ENCODE measurements at places on chromosomes 7 and 10. TPM values are rescaled to one million over a fixed set of nuclear protein-coding genes. Genes with fewer than 3 reads are reported as not detected.

DNA sequence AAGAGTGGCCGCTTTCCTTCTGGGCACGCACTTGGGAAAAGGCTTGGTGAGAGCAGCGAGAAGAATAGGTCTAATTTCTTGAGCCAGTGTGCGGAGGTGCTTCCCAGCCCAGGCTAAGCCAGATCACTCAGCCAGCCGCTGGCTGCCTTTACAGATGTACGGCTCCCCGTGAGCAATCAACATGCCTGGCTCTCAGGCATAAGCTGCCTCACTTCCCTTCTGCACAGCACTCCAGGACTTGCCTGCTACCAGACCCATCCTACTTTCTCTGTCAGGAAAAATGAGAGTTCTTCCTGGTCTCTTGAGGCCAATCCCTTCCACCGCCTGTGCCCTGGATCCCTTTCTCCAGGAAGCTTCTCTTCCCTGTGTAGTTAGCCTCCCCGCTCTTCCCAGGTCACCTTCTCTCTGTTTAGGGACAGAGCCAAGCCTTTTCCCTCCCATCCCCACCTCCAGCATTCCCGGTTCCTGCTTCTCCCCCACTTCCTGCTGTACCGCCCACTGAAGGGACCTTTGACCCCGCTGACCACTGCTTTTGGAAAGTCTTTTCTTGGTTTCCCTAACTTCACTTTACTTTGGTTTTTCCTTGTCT lies 1.1 kb upstream of the ACTR3C start:
- DNase-seq, result no peak

DNA sequence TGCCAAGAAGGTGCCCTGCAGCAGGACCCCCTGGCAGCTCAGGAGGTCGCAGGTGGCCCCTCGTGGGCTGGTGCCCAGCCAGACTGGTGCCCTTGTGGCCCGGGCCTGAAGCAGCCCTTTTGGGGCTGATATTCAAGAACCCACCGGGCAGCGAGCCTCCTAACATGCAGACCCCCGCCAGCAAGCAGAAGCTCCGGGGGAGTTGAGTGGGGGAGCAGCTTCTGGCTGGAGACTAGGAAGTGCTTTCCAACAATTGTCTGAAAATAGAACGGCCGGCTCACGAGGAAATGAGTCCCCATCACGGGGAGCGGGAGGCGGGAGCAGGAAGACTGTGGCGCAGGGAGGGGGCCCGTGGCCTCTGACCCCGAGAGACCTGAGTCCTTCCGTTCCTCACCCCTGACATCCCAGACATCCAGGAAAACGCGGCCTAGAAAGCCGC lies 9.5 kb upstream of the INTS1 start:
- DNase-seq, result no peak

- DNase-seq, result no peak
Observed at GRCh38 chr7:4745265-4745919, 30.0 kb upstream of the AP5Z1 start.

Gene PEX1
- total RNA-seq, result 13.6 TPM

Gene MET
- total RNA-seq, result not detected

Gene CPN1
- total RNA-seq, result not detected

Gene PPP1R3C
- not detected for total RNA-seq

Measured in activated CD8-positive, alpha-beta T cell treated with anti-CD3 and anti-CD28 coated beads, Interleukin-2, amount 10 ng/mL, durations not matched to agents 7 days and 5 days (primary cell).